ENCODE measurements at places on chromosomes 13 and 19.

- H3K4me3 ChIP-seq = no peak overlapping the region
- H3K4me1 ChIP-seq = peaks cover 4% of the 10 kb centered on the region
- no peak overlapping the region for H3K27ac ChIP-seq
Measured at GRCh38 chr13:77386880-77387606, 60.1 kb upstream of the MYCBP2 start.

- DNase-seq = peak; percentile 85
- H3K27ac ChIP-seq = peak overlapping the region; percentile 89
- H3K27me3 ChIP-seq = no peaks in the 10 kb centered on the region
- H3K4me1 ChIP-seq = peaks cover 48% of the 10 kb centered on the region
- no peaks in the 10 kb centered on the region for H3K36me3 ChIP-seq
Measured at GRCh38 chr13:112688560-112689302, 1.1 kb upstream of the ATP11A start.

GRCh38 chr19:48982280-48982679 is 10.8 kb downstream of the GYS1 start:
- no peaks in the 10 kb centered on the region for H3K4me1 ChIP-seq
- H3K36me3 ChIP-seq = peaks cover 11% of the 10 kb centered on the region
- DNase-seq = no peak
- no peak overlapping the region for H3K27ac ChIP-seq

DNA sequence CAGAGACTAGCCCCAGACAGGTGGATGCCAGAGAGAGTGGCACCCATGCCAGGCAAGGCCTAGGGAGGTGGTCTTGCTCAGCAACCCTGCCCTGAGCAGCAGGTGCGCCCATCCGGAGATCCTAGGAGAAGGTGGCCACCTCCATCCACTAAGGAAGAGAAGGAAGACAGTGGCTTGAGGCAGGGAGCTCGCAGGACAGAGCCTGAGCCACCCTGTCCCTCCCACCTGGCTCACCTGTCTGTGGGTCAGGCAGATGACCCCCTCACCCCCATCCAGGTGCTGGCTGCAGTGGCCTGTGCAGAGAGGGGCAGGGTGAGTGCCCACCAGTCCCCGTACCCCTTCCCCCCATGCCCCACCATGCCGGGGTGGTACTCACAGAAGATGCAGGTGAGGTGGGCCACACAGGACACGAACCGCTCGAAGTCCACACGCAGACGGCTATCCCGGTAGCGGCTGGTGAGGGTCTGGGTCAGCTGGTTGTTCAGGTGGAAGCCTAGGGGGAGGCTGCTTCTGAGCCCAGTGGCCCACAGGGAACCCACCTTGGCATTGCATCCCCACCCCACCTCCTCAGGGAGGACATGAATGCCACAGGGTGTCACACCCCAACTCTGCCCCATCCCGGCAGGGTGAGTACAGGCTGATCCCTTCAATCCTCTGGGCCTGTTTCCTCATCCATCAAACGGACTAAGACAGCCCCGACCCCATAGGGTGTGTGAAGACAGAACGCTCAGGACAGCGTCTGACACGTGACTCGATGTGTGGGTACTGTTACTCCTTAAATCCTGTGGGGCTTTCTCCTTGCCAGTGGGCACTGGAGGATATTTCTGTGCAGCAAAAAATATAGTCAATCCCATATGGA is 13.3 kb downstream of the CAPN12 start:
- H3K4me1 ChIP-seq = peaks cover 31% of the 10 kb centered on the region
- peak overlapping the region; percentile 93 for H3K27ac ChIP-seq
- no peaks in the 10 kb centered on the region for H3K36me3 ChIP-seq
- no peaks in the 10 kb centered on the region for H3K27me3 ChIP-seq
- no peak overlapping the region for H3K4me3 ChIP-seq
- no peak for DNase-seq

DNA sequence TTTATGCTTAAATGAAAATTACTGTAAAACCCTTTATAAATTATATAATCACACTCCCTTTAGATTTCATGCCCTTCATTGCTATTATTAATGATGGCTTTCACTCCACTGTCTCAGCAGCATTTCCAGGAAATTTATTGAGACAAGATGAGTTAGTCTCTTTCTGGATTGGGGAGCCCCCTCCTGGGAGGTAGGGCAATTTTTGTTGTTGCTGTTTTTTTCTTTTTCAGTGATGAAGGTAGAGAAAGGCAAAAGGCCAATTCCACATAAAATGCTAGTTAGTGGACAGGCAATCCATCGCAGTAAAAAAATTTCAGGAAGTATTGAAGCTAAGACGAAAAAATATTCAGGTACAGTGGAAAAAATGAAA is 80.2 kb downstream of the TEX26 start:
- H3K27me3 ChIP-seq = peaks cover 24% of the 10 kb centered on the region
- peaks cover 11% of the 10 kb centered on the region for H3K4me1 ChIP-seq
- H3K36me3 ChIP-seq = no peaks in the 10 kb centered on the region
- H3K27ac ChIP-seq = no peak overlapping the region
- H3K4me3 ChIP-seq = no peak overlapping the region
- DNase-seq = no peak

DNA sequence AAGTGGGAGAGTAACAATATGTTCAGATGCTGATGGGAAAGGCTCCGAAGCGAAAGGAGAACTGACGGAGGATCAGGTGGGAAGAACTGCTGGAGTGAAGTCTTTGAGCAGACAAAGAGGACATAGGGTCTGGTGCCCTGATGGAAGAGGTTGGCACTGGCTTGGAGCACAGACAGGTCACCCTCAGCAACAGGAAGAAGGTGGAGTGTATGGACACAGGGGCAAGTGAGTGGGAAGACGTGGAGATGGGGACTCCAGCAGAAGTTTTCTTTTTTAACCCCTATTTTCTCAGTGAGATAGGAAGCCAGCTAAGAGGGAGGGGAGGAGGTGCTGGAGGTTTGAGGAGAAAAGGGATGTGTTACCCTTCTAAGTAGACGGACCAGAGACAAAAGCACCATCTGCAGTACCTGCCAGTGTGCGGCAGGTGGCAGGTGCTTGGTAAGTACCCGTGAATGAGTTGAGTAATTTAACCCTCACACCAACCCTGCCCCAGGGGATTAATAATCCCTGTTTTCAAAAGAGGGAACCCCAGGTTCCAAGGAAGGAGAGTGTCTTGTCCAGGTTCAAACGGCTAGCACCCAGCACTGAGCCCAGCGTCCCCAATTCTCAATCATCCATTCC is 11.2 kb downstream of the HAS1 start:
- H3K4me3 ChIP-seq = no peak overlapping the region
- peaks cover 26% of the 10 kb centered on the region for H3K27me3 ChIP-seq

DNA sequence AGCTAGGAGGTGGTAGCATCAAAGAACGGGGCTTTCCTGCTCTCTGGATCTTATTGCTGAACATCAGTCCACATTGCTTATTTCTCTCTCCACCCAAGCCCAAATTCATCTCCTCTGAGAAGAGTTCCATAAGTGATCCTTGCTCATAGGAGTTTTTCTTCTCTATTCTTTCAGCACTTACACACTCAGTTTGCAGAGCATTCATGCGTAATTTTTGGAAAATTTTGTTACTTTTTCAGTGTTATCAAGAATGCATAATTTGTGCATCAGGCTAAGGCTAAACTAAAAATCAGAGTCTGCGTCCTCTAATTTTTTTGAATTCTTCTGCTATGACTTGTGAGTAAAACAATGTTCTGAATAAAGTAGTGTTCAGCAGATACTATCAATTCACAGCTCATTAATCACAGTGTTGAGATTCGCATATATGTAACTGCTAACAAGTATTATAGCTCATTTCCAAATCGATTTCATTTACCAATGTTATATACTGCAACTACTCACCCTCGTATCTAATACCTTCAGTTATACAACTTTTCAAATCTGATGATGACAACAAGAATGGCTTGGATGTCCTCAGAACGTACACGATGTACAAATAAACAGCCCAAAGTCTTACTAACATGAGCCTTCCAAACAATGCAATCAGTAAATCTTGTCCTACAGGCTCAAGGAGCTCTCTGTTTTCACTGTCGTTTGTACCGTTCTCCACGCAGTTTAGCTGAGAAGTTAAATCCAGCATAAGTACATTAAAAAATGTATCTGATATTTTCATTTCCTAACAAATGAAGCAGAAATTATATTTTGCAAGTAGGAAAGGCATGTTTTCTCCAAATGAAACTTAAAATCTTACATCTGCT is 36.4 kb upstream of the STARD13 start:
- H3K27me3 ChIP-seq = peaks cover 26% of the 10 kb centered on the region
- H3K4me1 ChIP-seq = no peaks in the 10 kb centered on the region
- H3K4me3 ChIP-seq = no peak overlapping the region
- no peak overlapping the region for H3K27ac ChIP-seq
- no peak for DNase-seq

DNA sequence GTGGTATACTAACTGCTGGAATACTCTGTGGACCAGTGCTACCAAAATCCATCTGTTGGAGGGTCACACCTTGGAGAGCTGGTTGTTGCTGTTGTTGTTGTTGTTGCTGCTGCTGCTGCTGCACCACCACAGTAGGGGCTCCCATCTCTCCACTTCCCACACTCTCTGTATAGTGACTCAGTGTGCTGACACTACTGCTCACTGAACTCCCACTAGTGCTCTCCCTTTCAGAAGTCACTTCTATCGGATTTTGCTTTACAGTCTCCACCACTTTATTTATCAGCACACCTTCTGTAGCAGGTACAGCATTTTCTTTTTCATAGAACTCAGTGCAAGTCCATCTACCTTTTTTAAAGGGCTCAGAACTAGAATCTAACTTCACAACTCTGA is 1.7 kb downstream of the TSC22D1 start:
- H3K36me3 ChIP-seq = no peaks in the 10 kb centered on the region
- no peak overlapping the region for H3K4me3 ChIP-seq
- no peaks in the 10 kb centered on the region for H3K27me3 ChIP-seq
- DNase-seq = no peak
- no peak overlapping the region for H3K27ac ChIP-seq

DNA sequence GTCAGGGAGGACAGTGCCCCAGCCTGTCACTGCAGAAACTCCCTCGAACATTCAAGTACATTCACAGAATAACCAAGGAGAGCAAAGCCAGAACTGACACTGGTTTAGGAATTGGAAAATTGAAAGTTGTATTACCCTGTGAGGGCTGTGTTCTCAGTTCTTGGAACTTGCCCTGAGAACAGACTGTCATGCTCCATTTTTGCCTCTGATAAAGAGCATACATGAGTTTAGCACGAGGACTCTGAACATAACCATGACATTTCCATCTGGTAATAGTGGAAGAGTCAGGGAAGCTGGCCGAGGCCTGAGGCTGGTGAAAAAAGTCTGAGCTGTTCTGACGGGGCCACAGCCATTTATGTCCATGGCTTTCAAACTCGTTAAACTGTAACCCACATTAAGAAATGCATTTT is 15.2 kb upstream of the SLC25A30 start:
- no peaks in the 10 kb centered on the region for H3K36me3 ChIP-seq
- no peaks in the 10 kb centered on the region for H3K4me1 ChIP-seq
- H3K27ac ChIP-seq = no peak overlapping the region

DNA sequence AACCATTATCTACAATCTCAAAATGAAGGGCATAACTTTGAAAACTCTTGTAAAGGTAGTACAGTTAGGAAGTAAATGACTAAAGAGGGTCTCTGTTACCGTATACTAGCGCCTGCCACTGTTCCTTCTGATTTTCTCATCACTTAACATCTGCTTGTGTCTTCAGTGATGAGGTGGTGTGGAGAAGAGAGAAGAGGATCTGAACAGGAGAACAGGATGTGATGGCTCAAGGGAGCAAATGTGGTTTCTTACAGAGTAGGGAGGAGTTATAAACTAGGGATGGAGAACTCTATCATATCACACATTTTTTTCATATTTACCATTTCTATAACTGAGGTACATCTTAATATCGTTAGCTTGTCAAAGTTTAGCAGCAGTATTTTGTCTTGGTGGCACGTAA is 1.1 kb downstream of the KCTD4 start:
- H3K36me3 ChIP-seq = no peaks in the 10 kb centered on the region
- DNase-seq = no peak
- no peaks in the 10 kb centered on the region for H3K27me3 ChIP-seq
- H3K4me3 ChIP-seq = no peak overlapping the region

DNA sequence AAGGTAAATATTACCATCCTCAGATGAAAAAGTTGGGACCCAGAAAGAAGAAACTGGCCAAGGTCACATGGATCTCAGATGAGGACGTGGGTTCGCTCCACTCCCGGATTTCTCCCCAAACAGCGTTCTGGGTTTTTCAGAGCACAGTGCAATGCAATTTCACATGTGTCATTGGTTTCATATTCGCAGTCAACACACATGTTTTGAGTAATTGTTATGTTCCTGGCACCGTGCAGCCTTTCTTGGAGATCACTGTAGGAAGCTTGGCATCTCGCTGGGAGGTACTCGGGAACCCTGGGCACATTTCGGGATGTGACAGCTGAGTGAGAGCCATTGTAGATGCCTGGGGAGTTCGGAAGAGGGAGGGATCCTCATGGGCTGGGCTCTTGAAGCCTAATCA is 26.2 kb upstream of the CEBPG start:
- H3K27me3 ChIP-seq = peaks cover 13% of the 10 kb centered on the region
- no peak overlapping the region for H3K4me3 ChIP-seq
- H3K36me3 ChIP-seq = no peaks in the 10 kb centered on the region
- H3K27ac ChIP-seq = no peak overlapping the region
- no peaks in the 10 kb centered on the region for H3K4me1 ChIP-seq

GRCh38 chr13:37202264-37202663 is 96.8 kb upstream of the CSNK1A1L start:
- no peaks in the 10 kb centered on the region for H3K27me3 ChIP-seq
- DNase-seq = no peak
- no peaks in the 10 kb centered on the region for H3K36me3 ChIP-seq

Data from natural killer cell treated with Interleukin-12 subunit alpha and Interleukin-12 subunit beta and Interleukin-15 and Interleukin-18, amount 100 ng/mL, for 72 hours (primary cell).